ENCODE measurements at places on chromosomes 4 and X. TPM values are rescaled to one million over a fixed set of nuclear protein-coding genes. Genes with fewer than 3 reads are reported as not detected.

GRCh38 chr4:72110886-72111285 is 79.1 kb downstream of the NPFFR2 start:
- no peak for DNase-seq

Gene C4orf50
- total RNA-seq: not detected

- DNase-seq: no peak
Measured at GRCh38 chrX:19347916-19348315, 4.2 kb downstream of the PDHA1 start.

- DNase-seq: no peak
Measured at GRCh38 chr4:1169691-1170096, 2.7 kb downstream of the SPON2 start.

DNA sequence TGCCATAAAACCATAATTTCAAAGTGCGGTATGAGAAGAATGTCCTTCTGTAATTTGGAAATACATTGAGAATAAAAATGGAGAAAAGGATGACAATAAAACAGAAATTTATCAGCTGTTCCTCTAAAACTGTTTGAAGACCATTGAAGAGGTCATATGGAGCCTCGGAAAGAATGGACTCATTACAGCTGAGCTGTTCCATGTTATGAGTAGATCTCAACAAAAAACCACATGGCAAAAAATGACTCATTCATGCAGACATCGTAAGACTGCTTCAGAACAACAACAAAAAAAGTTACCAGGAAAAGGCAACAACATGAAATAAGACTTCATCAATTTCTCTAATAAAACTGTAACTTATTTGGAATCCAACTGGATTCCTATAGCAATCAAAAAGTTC is 39.7 kb downstream of the AKAP4 start:
- no peak for DNase-seq

GRCh38 chr4:56570041-56570440 is 64.5 kb downstream of the ARL9 start:
- DNase-seq: no peak

Gene ARHGEF6
- total RNA-seq: 4.8 TPM

Measured in MG63 (cell line).